ENCODE measurements at places on chromosomes 3 and 15. TPM values are rescaled to one million over a fixed set of nuclear protein-coding genes. Genes with fewer than 3 reads are reported as not detected.

Gene CD96
- 0.07 TPM for polyA plus RNA-seq

Gene EFCC1
- not detected for polyA plus RNA-seq

Gene PSMD2
- 551 TPM for polyA plus RNA-seq

- no peak for DNase-seq
Measured at GRCh38 chr15:88335074-88335473, 78.5 kb upstream of the NTRK3 start.

DNA sequence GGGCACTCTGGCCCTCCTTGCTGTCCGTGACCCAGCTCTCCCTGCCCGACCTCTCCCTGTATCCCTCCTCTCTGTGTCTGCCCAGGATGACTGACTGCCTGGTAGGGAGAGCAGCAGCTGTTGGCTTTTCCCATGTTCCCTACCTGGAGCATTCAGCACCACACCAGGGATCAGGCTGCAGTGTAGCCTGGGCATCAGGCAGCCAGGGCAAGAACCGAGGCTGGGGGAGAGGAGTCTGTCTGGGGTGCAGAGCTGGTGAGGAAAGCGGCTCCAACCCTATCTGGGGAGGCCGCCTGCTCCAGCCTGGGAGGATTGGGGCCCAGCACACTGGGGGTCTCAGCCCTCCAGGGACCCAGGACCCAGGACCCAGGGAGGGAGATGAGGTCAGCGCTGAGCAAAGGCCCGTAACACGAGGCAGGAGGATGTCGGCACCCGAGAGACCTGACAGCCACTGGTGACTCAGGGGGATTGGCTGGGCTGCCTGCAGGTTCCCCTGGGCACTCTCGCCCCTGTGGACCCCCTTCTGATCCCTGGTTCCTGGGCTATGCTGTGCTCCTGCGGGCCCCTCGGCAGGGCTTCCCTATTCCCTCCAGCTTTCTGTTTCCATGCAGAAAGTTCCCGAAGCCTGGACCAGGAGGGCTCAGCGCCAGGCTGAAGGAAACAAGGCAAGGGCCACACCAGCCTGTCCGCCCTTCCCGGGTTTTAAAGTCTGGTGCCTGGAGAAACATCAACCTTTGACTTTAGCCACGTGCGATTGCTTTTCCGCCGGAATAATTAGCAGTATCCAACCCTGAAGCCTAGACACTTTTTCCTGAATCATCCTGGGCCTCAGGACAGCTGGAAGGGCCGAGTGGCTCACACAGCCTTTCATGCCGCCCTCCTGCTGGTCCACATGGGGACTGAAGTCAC, 128.2 kb upstream of the MEF2A start:
- DNase-seq = no peak

- no peak for DNase-seq
Measured at GRCh38 chr3:18735005-18735404, 309.9 kb upstream of the SATB1 start.

- peak; percentile 17 for DNase-seq
Measured at GRCh38 chr3:32575451-32576113, 4.9 kb upstream of the DYNC1LI1 start.

GRCh38 chr15:80121546-80121945, 31.3 kb upstream of the FAH start:
- no peak for DNase-seq
